ENCODE measurements at places on chromosomes 6 and 20.

DNA sequence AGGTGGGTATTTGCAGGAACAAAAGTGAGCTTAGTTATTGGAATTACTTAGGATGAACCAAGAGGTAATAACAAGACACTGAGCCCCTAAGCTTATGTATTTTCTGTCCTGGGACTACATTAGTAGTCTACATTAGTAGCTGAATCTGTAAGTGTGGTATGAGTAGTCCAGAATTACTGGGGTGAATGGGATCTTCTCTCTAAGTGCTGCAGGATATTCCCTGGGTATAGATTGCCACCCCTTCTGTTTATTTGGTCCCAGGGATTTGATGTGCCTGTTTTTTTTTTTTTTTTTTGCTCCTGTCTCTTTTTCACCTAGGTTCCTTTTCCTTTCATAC lies 5.9 kb downstream of the CD2AP start:
- no peak for DNase-seq

GRCh38 chr6:140609956-140610355 lies 1235.5 kb upstream of the CITED2 start:
- no peak for DNase-seq

DNA sequence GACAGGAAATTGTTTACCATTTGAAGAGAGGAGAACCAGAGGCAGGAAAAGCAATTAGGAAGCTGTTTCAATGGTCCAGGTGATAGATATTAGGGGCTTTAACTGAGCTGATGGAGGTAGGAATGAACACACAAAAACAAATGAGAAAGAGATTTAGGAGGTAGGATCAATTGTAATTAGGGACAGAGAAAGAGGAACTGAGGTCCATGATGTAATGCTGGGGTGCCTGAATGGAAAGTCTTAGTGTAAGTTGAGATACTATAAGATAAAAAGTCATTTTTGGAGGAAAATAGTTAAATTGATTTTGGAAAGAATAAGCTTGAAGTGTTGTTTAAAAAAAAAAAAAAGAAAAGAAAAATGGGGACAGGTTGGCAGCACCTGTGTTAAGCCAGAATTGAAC lies 58.5 kb upstream of the B3GAT2 start:
- DNase-seq = no peak

GRCh38 chr6:155850408-155850841 lies 394.8 kb upstream of the NOX3 start:
- no peak for DNase-seq

DNA sequence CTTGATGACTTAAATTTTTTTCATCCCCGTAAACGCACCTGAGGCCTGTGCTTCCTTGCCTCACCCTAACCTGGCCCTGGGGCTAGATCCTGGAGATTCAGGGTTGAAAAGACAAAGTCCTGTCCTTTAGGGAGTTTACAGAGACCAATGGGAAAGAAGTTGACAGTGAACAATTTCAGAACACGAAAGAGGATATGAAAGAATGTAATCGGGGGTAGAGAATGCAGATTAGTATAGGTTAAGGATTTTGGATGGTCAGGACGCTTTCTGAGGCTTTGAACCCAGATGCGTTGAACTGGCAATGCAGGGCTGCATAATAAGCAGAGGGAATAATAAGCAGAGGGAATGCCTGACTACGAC lies 1.7 kb upstream of the FBXO5 start:
- DNase-seq = no peak

DNA sequence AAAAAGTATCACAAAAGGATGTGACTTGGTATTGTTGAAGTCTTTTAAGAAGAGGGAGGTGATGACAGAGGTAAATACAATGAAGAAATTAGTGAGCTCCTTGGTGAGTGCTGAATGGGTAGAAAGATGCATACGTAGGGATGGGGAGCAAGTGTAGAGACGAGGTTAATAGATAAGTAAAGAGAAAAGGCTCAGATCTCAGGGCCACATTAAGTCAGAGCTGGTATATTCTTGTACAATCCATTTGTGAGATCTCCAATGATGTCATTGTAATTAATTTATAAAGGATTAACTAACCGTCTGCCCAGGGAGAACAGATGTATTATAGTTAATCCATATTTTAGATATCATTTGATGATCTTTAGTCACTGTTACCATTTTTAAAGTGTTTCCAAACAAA lies 43.4 kb downstream of the SMPDL3A start:
- DNase-seq = no peak

- DNase-seq = no peak
These were observed 111.9 kb upstream of the FLRT3 start for GRCh38 chr20:14449323-14449722.

- no peak for DNase-seq
These were observed 67.8 kb upstream of the SMIM29 start for GRCh38 chr6:34316431-34317171.

DNA sequence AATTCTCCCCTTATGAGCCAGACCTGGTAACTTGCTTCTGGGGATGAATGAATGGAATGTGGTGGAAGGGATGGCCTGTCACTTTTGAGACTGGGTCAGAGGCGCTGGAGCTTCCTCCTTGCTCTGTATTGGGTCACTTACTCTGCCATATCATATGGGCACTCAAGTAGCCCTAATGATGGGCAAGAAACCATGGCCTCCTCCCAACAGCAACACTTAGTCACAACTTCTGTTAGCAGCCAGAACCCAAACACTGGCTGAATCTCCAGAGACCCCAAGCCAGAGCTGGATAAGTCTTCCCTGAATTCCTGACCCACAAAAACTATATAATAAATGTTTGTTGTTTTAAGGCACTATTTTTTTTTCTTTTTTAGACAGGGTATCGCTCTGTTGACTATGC lies 5.5 kb downstream of the E2F1 start:
- no peak for DNase-seq

DNA sequence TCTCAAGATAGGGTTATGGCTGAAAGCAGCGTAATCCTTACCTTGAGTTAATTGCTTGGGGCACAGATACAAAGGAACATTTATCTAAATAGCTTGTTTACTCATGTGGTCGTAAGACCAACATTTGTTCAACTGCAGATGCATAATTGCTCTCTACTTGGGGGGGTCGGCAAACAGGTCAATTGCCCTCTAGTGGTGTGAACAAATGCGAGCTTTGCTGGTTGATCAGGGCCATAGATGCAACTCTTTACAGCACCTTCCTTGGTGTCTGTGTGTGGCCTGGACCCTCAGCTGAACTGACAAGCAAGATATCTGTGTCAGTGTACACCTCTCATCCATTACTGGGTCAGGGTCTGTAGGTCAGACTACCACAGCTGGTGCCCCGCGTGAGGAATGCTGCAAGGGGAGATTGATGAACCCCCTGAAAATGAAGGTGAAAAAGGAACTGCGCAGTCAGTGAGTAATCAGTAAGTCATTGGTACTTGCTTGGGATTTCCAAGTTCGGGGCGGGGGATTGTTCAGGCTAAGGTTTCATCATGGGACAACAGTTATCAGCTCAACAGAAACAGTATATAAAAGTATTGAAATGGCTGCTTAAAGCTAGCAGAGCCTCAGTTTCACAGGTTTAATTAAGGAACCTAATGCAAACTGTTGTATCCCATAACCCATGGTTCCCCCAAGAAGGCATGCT lies 24.0 kb downstream of the HLA-DPA1 start:
- DNase-seq = no peak

DNA sequence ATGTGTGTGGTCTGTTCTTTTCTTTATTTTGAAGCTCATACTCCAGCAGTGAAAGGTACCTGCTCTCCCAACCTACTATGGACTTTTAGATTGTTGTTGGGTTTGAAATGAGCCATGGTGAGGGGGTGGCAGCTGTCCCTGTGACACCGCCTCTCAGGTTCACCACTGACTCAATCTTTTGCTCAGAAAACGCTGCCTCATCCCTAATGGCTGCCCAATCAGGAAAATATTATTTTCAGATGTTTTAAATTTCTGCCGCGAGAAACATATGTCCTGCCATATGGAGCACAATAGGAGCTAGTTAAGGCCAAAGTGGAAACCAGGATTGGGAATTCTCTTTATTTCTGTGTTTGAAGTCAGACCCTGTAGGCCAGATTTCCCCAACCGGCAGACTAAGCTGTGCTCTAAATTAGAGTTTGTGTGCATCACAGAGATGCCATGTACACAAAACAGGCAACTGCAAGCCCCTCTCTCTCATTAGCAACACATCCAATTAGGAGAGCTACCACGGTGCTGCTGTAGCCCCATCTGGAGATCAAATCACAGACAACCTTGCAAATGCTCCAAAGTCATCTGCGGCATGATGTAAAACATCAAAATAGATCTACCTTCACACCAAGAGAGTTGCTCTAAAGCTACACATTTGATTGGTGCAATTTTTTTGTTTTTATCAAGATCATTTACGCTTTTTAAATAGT lies 144.1 kb upstream of the BACH2 start:
- DNase-seq = no peak

DNA sequence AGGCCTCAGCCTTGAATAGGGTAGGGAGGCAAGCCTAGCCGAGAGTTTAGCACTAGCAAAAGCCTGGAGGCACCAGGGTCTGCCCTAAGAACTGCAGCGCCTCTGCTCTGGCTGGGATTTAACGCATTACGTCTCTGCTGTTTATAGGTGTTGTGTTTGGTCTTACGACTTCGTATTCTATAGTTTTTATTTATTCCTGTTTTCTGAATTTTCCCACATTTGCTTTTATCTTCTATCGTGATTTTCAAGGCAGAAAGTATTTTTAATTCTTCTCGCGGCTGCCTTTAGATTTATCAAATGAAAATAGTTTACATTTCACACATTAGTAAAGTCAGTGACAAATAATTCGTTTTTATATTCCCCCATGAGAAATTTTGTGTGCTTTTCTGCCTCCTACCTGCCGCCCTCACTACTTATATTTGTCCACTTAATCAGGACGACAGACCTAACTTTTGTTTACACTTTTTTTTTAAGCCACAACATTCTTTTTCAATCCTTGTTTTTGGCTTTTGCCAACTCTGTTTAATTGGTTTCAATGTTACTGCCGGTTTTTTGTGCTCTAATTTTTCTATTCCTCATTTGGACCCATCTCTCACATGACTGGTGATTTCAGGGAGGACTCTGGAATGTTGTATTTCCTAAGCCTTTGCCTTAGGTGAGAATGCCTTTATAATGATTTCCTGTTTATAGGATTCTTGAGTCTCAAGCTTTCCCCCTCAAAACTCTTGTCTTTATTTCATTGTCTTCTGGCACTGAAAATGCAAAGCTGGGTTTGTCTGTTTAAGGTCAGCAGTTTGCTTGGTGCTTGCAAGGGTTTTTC lies 1.3 kb upstream of the LZTS3 start:
- DNase-seq = no peak

- no peak for DNase-seq
These were observed 117.2 kb downstream of the LCA5 start for GRCh38 chr6:79420054-79420453.

DNA sequence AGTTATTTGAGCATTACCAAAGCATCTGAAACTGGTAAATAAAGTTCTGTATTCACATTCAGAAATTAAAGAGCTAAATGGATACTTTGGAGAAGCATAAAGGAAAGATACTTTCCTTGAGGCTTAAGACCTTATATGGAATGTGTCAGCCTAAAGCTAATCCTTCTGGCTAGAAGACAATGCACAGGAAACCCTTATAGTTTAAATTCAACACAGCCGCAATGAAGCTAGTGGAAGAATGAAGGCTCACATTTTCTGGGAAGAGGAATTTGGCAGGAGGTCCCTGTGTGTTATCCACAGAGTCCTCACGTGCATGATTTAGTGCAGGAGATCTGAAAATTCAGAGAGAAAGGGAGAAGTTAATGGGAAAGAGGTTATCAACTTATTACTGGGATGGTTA lies 21.5 kb upstream of the CHD6 start:
- DNase-seq = no peak

DNA sequence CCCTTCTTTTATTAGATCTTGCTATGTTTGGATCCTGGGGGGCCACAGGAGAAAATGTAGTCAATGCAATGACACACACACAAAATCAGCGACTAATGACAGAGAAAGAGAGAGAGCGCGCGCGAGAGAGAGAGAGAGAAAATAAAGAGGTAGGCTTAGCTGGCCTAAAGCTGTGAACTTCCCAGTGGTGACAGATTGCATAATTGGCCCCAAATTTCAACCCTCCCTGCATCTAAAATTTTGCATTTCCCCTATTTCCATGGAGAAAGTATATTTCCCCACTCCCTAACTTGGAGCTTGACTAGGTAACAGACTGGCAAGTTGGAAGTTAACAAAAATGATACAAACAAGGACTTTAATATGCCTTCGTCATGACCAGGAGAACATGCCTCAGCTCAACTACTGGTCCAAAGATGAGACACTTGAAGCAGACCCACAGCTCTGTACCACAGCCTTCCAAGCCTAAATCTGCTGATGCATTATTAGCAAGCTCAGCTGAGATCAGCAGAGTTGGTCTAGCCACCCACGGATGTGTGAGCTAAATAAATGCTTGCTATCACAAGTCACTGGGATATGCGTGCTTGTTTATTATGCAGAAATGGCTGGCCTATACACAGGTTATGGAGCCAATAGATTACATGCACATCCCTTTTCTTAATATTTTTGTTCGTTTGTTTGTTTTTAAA lies 118.1 kb upstream of the PRDM1 start:
- no peak for DNase-seq

DNA sequence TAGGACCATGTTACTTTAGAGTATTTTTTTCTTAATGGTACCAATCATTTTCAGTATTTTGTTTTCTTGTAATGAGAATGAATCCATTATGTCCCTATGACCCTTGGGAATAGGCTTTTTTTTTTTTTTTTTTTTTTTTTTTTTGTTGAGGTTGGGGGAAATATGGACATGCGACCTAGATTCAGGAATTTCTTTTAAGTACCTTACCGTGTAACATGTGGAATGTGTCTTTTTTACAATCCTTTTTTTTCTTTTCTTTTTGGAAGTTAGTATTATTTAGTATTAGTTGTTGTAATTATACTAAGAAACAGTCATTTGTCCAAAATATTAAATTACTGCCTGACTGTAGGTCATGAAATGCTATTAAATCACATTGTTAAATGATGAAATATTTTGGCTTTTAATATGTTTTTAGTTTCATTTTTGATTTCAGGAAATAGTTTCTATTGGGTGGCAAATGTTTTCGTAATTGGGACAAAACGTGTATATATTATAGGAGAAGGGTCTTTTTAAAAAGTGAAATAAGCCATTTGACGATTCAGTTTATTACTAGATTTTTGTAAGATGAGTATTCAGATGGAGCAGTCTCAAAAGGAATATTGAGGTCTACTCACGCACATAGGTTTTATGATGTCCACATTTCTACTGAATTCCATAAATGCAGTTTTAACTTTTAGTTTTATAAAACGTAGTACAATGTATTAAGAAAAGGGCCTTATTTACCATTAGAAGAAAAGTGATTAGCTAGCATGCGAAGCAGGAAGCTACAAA lies 4.9 kb downstream of the ARID1B start:
- no peak for DNase-seq

- DNase-seq = no peak
These were observed 78.9 kb upstream of the ISM1 start for GRCh38 chr20:13142143-13142542.

DNA sequence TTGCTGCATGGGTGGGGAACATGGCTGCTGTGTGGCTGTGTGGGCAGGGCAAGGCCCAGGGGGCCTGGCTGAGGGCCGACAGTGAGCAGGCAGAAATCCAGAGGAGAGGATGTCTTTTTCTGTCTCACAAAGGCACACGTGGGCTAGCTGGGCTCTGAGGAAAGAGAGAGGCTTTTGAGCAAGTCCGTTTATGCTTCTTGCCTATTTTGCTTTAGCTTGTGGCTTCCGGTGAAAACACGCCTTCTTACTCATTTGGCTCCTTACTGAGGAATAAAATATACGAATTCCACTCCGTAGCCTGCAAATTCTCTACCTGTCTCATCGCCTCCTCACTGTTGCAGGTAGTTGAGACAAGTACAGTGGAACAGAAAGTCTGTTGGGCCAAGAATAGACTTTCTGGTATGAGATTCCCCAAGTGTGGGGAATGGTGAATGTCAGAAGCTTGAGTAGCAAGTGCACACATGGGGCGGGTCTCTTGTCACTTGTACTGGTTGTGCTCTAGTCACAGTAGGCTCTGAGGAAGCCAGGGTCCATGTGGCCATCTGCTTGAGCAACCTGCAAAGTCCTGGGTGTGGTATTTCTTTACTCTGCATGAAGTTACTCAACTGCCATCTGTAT lies 28.4 kb downstream of the WRNIP1 start:
- no peak for DNase-seq

Measured in GM12891 (cell line).